ENCODE measurements at places on chromosomes 5 and 9.

DNA sequence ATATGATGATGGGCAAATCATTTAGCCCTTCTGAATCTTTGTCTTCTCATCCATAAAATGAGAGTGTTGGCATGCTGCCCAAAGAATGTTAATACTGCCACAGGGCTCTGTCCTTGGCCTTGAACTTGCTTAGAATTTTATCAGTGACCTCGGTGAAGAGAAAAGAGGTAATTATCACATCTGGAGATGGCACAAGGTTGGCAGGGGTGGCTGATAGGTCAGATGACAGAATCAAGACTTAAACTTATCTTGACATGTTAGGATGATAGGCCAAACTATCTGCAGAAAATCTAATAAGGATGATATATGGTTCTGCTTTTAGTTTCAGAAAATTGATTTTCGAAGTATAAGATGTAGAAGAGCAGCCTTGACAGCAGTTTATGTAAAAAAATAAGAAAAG lies 599.1 kb upstream of the CLINT1 start:
- no peak for DNase-seq

DNA sequence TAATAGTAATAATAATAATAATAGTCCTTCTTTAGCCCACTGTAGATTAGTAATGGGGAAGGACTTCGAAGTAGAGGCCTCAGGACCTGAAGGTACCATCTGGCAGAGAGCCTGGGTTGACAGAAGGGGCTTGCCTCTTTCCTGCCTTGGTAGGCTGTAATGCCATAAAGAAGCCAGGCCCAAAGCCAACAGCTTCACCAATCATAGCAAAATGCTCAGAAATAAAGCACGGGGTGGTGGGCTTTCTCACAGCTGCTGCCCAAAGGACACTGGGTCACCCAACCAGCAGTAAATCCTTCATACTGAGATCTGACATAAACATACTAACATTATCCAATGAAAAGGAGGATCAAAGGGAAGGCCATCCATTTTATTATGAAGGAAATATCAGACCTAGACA lies 70.7 kb downstream of the SUSD1 start:
- no peak for DNase-seq

DNA sequence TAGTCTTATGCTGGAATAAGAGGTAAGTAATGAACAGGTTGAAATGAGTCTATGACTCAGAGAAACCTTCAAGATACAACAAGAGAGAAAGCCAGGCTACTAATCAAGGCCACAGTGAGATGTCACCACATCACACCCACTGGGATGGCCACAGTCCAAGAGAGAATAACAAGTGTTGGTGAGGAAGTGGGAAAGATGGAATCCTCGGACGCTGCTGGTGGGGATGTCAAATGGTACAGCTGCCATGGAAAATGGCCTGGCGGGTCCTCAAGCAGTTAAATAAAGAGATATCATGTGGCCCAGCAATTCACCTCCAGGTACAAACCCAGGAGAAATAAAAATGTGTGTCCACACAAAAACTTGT lies 41.9 kb upstream of the NEURL1B start:
- no peak for DNase-seq

- no peak for DNase-seq
These were observed 364.6 kb upstream of the PTGER4 start for GRCh38 chr5:40315126-40315525.
